ENCODE measurements at places on chromosomes 16 and 17.

DNA sequence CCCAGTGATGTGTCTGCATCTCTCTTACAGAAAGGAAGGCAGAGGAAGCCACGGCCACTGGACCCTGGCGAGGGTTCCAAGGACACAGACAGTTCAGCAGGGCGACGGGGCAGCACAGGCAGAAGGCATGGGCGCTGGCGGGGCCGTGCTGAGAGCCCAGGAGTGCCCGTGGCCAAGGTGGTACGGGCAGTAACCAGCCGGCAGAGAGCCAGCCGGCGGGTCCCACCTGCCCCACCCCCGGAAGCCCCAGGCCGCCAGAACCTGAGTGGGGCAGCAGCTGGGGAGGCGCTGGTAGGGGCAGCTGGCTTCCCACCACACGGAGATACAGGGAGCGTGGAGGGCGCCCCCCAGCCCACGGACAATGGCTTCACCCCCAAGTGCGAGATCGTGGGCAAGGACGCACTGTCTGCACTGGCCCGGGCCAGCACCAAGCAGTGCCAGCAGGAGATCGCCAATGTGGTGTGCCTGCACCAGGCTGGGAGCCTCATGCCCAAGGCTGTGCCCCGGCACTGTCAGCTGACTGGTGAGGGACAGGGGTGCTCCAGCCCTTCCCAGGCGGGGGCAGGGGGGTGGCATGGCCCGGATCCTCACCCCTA, 7.8 kb downstream of the XYLT2 start:
- no peak for DNase-seq

DNA sequence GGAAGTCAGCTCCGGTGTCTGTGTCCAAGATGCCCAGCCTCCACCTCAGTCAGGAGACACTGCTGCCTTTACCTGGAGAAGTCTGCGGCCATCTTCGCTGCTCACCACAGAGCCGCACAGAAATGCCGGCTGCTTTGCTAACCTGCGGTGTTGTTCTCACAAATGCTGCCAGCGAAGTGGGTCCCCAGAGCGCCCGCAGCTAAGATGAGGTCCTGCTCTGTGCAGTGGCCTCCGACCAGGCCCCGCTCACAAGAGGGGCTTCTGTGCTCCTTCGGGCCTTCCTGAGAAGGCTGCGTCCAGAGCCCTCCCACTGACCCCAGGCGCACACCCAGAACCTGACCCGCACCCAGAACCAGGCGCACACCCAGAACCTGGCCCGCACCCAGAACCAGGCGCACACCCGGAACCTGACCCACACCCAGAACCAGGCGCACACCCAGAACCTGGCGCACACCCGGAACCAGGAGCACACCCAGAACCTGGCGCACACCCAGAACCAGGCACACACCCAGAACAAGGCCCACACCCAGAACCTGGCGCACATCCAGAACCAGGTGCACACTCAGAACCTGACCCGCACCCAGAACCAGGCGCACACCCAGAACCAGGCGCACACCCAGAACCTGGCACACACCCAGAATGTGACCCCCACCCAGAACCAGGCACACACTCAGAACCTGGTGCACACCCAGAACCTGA, 51.5 kb upstream of the FASN start:
- no peak for DNase-seq

DNA sequence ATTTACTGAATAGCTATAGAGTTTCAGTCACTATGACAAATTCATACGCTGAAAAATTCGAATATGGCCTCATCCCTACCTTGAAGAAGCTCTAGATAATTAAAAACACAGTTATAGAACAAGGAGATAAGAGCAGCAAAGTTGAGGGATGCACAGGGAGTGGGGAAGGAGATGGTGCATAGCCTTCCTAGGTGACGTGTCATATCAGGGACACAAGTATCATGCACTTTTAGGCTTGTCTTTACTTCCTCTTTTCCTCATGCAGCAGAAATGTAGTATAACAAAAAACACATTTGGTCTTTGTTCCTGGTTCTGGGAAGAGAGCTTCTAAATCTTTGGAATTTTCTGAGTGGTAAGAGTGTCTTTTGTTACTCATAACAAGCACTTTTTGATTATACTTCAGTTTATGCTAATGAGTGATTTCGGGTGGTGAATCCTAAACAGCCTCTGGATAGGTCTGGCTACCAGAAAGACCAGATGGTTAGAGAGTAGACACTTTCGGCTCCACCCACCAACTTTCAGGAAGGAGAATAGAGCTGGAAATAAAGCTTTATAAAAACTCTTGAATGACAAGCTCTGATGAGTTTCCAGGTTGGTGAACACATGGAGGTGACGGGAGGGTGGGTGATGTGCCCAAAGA, 341.4 kb downstream of the UTP18 start:
- DNase-seq, result no peak

GRCh38 chr17:36657390-36657762, 56.0 kb downstream of the MRM1 start:
- no peak for DNase-seq

DNA sequence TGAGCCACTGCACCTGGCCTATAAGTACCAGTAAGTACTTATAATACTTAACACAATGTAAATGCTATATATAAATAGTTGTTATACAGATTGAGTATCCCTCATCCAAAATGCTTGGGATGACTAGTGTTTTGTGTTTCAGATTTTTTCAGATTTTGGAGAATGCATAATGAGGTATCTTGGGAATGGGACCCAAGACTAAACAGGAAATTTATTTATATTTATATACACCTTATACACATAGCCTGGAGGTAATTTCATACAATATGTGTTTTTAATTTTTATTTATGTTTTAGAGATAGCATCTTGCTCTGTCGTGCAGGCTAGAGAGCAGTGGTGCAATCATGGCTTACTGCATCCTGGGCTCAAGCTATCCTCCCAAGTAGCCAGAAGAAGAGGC, 9.8 kb upstream of the GCSH start:
- no peak for DNase-seq

- DNase-seq, result peak; percentile 91
These were observed 2.3 kb upstream of the ACTG1 start for GRCh38 chr17:81514739-81515529.

DNA sequence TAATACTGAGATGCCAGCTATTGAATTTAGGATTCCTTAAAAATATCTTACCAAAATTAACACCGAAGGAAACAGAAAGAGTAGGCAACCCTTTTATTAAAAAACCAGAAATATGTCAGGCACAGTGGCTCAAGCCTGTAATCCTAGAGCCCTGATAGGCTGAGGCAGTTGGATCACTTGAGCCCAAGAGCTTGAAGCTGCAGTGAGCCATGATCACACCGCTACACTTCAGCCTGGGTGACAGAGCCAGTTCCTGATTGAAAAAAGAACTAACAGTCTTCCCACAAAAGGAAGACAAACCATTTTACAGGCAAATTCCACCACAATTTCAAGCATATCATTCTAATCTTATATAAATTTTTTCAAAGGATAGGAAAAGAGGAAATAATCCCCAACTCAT, 15.6 kb downstream of the SLFN12 start:
- no peak for DNase-seq

DNA sequence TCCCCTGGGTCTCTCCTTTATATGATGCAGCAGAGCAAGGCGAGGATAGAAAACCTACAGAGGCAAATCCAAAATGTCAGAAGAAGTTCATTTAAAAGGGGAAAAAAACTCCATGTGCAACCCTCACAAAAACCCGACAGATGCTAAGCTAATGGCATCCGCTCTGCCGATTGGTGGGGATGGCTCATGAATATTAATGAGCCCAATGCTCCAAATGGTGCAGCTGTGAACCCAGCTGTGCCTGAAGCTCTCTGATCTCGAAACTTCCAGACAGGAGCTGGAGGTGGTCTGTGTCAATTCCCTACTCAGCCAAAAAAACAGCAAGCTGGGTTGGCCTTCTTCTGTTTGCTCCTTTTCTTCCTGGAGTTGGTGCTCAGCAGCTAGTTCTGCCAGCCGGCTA, 15.5 kb downstream of the SNX11 start:
- no peak for DNase-seq

- DNase-seq, result no peak
These were observed 14.4 kb downstream of the MYBBP1A start for GRCh38 chr17:4540687-4541327.

- DNase-seq, result no peak
These were observed 3.0 kb downstream of the SLC35G3 start for GRCh38 chr17:35191001-35191695.

- DNase-seq, result no peak
These were observed 195.2 kb downstream of the IRX5 start for GRCh38 chr16:55125818-55126385.

DNA sequence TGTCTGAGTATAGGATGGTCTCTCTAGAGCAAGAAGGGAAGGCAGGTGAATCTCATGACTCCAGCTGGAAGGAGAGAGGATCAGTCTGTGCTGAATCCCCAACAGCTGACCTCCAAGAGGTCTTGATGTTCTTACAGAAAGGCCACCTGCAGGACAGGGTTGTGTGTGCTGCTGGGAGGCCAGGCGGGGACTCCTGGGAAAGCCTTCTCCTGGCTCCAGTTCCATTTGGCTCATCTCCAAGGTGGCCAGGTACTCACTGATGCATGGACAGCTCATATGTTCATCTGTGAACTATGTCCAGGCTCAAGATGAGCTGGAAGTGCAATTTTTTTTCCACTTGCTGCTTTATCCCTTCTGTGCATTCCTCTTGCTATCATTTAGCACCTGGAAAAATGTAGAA, 730.2 kb upstream of the RBFOX1 start:
- no peak for DNase-seq

DNA sequence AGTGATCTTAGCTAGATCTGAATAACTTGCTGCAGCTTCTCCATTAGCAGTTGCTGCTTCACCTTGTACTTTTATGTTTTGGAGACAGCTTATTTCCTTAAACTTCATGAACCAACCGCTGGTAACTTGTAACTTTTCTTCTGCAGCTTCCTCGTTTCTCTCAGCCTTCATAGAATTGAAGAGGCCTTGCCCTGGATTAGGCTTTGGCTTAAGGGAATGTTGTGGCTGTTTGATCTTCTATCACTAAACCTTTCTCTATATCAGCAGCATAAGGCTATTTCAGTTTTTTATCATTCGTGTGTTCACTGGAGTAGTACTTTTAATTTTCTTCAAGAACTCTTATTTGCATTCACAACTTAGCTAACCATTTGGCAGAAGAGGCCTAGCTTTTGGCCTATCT, 21.5 kb upstream of the TMEM92 start:
- no peak for DNase-seq

DNA sequence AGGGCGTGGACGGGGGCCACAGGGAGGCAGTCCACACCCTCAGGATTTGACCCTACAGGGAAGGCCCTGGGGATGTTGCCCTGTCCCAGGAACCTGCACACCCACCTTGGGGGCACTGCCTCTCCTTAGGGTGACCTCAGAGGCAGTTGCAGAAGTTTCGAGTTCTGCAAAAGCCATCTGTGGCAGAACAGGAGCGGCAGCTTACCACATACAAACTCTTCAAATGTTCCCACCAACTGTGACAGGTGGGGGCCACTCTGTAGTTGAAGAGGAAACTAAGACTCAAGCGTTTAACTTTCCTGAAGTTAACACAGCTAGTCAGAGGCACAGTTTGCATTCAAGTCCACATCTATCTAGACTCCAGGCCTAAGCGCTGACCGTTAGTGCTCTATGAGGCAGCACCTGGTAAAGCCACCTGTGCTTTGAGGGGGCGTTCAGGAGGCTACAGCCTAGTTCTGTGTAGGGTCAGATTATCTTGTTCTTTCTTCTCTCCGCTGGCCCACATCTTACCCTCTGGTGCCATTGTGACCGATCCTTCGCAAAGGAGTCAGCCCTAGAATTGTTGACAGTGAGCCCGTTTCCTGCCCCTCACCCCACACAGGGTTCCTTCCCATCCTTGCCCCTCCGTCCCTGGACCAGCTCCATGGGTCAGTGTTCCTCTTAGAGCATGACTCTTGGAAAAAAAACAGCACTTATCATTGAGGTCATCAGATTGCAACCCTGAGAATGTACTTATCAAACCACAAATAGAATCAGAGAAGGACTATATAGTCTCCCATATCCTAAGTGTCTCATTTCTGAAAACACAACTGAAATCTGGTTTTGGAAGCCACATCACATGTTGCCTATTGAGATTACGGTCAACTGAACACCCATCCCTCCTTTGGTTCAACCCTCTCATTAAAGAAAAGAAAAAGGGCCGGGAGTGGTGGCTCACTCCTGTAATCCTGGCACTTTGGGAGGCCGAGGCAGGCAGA, 45.4 kb downstream of the CDH1 start:
- no peak for DNase-seq

GRCh38 chr17:65103896-65104295, 33.3 kb upstream of the RGS9 start:
- DNase-seq, result no peak

DNA sequence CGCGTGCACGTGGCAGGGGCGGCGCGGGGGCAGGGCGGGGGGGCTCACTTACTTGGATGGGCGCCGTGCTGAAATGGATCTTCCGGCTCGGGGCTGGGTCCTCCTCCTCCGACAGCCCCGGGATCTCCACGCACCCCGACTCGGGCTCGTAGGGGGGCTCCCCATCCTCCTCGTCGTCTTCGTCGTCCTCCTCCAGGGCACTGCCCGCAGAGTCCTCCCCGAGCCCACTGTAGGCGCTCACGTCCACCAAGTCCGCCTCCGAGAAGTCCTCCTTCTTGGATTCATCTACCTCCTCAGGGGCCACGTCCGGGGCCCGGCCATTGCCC, 1.4 kb downstream of the PPP1R9B start:
- DNase-seq, result no peak

DNA sequence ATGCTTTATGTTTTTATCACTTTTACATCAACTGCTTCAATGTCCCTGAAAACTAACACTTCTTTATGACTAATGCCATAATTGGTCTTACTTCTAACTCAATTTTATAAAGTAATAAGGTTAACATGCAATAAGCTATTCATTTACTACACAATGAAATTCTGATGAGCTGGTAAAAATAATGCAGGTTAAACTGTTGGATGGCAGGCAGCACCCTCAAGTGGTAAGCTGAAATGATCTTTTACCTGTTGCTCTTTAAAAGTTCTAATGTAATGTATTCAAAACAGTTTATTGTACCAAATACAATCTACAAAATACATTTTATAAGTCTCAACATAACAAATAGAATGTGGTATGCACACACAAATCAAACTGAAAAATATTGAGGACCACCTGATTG, 1280.3 kb downstream of the CDH8 start:
- no peak for DNase-seq

- DNase-seq, result no peak
These were observed 6.5 kb downstream of the IRX5 start for GRCh38 chr16:54936979-54937670.

GRCh38 chr17:76130473-76130872, 10.6 kb downstream of the FOXJ1 start:
- DNase-seq, result no peak

- DNase-seq, result no peak
These were observed 198.1 kb upstream of the AXIN2 start for GRCh38 chr17:65759532-65759931.

- DNase-seq, result no peak
These were observed 312.9 kb downstream of the SNX29 start for GRCh38 chr16:12289175-12290063.

DNA sequence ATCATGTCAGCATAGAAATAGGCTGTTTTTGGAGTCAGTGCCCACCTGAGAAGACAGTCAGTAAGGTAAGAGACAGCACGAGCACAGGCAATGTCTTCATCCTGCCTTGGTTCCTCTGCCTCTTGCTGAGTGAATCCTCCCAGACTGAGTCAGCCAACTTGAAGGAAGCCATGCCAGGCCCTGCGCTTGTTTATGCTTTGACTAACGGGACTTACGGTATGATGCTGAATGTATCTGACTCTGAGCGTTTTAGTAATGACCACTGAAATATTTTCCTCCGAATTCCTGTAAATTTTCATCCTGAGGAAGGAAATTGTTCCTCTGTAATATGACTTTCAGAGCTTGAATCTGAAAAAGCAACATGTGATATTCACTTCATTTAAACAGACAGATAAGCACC, 18.0 kb downstream of the C17orf67 start:
- DNase-seq, result no peak
